KG1 (cell line): ENCODE measurements at places on chromosomes 12 and 14.

GRCh38 chr12:31759632-31760459, 31.0 kb upstream of the AMN1 start:
- no peak for DNase-seq

- DNase-seq, result no peak
These were observed 75.4 kb downstream of the ETV6 start for GRCh38 chr12:11724888-11725311.

DNA sequence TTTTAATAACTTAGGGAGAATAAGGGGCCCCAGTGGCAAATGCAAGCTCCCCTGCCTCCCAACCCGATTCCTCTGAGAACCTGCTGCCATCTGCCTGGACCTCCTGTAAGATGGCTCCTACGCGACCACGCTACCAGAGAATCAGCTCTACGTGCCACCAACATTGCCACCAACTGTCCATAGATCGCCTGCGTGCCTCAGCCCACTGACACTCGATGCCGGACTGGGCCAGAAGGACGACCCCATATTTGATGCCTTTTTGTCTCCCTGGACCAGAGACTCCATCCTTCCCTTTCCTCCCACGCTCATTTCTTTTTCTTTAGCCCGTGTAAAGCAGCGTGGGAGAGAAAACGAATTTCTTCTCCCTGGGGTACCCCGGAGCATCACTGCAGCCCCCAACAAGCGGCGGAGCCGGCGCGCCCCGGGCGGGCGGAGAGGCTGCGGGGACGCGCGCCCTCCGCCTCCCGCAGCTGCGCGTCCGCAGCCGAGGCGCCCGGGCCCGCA, 565 bp upstream of the KLHL42 start:
- DNase-seq, result no peak

DNA sequence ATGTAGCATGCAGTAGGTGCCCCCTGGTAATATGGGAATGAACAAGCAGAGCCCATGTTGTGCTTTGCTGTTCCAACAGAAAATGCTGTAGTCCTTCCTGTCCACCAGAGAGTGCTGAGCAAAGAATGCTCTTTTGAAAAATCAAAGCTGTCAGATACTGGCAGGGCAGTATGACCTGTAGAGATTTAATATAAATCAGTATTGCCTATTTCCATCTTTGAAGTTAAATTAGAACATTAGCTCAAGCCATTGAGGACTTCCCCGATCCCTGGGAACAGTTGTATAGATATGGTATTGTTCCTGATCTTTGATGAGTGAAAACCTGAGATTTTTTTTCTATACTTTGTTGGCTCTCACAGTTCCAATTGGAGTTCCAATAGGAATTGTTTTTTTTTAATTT, 13.0 kb downstream of the TTC8 start:
- DNase-seq, result no peak

DNA sequence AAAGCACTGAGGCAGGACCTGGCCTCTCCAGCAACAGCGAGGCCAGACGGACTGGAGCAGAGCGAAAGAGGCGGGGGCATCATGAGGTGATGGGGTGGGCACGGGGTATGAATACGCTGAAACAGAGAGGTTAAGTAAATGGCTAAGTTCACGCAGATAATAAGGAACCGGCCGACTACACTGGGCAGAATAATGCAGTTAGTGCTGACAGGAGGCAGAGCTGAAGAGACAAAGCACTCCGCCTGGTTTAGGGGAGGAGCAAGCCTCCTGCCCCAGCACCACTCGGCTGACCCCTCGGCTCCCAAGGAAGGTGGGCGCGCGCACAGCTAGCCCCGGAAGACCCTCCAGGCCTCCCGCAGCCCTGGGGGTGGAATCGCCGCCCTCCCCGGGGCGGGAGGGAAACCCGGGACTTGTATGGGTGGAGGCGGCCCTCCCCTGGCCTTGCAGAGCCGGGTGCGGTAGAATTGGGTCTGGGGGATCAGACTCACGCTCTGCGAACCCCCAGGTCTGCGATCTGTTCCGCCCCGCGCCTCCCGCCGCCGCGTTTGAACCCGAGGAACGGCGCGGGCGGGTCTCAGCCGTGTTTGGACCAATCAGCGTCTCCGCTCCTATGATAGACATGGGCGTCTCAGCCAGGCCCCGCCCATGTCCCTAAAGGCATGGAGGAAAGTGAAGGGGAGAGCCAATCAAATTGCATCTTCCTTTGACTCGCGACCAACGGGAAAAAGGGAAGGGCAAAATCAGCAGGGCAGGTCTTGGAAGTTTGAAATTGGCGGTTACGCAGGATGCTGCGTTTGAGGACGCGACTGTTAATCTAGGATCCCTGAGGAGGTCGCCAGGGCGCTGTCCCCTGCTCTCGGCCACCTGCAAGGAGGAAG, at the start of gene CIT:
Gene CIT (minus strand): TSS at position 560 of the 878 bp plus-strand sequence. CDS start 1,152 bp downstream, outside the sequence.
- DNase-seq, result peak; percentile 88

GRCh38 chr12:1698720-1699119, 7.8 kb downstream of the ADIPOR2 start:
- no peak for DNase-seq

DNA sequence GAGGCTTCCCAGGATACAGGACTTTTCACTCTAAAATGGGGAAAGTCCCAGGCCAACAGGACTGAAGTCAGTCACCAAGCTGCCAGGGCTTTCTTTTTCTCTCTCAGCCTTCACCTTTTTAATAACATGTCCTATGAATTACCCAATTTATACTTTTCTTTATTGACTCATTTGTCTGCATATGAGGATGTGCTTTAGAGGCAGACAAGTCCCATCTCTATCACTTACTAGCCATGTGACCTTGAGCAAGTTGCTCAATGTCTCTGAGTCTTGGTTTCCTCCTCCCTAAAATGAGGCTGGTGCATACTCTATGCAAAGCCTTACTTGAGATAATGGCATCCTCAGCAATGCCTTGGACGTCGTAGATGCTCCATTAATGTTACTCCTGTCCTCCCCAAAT, 98.1 kb upstream of the TMPO start:
- DNase-seq, result no peak

GRCh38 chr12:9708853-9709252, 24.0 kb downstream of the CLECL1 start:
- no peak for DNase-seq

- no peak for DNase-seq
These were observed 261 bp upstream of the MLH3 start for GRCh38 chr14:75051556-75051899.

GRCh38 chr12:90301561-90302133, 593.0 kb upstream of the ATP2B1 start:
- no peak for DNase-seq

DNA sequence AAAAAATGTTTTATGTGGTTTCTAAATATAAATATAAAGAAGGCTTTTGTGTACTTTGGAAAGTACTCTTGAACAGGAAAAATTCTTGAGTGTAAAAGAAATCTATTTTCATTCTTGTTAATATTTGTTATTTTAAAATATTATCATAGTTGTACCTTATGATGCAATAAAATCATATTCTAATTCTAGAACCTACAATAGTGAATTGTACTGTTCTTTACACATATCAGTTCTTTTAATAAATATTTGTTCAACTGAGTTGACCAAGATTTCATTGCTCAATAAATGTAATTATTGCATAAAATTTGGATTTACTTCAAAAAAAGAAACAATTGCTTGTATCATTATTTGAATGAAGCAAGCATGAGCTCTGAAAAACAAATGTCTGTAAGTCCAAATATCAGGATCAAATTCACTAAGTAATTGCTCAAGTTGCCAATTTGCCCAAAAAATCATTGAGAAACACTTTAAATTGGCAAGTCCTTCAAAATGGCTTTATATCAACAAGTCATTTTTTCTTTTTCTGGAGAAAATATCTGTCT, 191.6 kb upstream of the SLC16A7 start:
- no peak for DNase-seq

DNA sequence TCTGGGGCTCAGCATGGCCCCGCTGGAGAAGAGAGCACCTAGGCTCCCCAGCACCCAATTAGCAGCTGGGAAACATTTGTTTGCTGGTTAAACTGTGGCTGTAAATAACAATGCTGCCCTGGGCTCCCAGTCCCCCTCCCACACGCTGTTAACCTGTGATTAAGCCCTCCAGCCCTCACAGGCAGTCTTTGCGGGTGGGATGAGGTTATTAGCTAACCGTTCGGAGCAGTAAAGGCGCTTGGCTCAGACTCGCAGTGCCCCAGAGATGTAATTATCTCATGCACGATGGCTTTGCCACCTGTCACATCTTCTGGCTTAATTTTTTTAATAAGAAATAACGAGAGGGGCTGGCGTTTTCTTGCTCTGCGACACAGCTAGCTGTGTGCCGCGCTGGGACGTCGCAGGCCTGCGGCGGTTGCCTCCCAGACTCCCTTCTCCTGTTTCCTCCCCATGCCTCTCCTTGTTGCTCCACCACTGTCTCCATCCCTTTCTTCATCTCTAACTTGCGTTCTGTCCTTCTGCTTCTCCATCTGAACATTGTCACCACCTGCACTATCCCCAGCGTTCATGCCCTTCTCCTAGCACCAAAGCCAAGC, 239.2 kb upstream of the FKBP4 start:
- no peak for DNase-seq

DNA sequence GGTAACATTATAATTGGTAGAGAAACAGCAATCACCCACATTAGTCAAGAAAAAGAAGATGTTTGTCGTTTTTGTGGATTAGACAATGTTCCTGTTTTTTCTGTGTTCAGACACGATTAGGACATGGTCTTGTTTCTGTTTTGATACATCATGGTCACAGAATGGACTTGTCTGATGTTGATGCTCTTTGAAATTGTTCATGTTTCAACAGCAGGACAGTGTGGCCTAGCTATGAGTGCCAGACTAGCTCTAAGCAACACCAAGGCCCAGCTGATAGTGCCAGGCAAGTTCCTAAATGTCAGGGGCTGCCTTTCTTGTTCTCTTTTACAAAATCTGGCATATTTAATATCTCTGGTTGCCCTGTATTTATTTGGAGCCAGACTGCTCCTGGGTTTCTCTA, 40.9 kb upstream of the TOMM20L start:
- no peak for DNase-seq

- no peak for DNase-seq
These were observed 105.3 kb downstream of the PTPRQ start for GRCh38 chr12:80549298-80549697.

DNA sequence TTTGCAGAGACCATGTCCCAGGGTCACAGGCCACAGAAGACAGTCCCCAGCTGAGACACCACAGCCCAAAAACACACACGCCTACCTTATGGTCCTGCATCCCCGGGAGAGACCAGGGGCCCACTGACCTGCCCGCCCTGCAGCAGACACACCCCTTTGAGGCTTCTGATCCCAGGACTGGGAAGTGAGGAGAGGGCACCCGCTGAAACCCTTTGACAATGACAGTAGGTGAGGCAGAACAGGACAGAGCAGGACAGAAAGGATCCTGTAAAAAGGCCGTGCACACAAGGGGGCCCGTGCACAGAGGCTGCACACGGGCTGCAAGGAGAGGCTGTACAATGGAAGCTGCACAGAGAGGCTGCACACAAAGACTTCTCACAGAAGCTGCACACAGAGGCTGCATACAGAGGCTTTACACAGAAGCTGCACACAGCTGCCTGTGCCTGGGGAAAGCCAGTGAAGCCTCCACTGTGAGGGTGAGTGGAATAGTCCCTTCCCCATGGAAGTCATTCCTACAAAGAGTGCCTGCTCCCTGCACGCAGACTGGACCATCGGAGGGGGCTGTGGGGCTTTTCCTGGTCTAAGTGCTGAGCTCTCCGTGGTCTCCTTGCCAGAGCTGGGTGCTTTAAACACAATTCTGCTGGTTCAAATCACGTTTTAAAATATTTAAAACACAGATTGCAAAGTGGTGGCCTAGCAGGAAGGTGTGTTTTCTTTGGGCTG, 16.6 kb upstream of the SFSWAP start:
- DNase-seq, result no peak

DNA sequence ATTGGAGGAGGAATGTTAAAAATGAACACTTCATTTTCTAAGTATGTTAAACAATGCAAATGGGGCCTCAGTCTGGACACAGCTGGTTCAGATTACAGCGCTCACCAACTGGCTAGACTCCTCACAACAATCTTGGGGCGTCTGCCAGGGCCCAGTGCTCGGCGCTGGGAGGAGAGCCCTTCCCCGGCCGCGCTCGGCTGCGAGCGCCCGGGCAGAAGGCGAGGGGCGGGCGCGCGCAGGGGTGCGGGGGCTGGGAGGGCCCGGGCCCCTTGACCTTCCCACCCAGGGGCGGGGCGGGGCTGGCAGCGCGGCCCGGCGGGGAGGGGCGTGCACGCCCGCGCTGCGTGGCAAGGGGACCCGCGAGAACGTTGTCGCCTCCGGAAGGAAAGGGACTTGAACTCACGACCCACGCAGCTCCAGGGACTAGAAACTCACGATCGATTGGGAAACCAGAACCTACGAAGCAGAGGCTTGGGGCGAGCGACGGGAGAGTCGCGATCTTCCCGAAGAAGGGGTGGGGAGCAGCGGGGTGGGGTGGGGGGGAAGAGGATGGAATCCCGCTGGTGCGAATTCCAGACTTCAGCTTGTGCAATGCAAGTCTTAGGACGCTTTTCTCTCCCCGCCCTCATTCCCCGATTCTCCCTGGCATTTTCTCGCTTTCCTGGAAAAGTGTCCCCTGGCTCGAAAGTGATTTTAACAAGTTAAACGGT, at the start of gene FBLN5:
Gene FBLN5 (minus strand): TSS at position 220 of the 710 bp plus-strand sequence. CDS start 465 bp downstream, outside the sequence.
- DNase-seq, result no peak

DNA sequence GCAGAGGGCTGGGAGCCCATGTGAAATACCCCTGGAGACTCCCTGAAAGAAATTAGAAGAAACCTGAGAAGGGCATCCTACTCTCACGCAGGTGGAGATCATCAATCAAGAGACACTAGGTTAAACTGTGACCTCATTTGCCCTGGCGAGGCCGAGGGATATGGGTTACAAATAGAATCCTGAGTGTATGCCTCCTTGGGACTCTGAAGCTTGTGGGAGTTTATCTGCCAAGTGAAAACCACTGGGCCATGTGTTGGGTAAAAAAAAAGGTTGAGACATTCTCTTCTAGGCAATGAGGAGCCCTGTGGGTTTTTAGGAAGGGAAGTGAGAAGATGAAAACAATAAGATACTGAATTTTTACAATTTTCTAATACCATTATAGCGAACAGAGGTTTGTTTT, 160.7 kb upstream of the ARID2 start:
- no peak for DNase-seq

- no peak for DNase-seq
These were observed 19.5 kb downstream of the IRF2BPL start for GRCh38 chr14:77009014-77009413.

DNA sequence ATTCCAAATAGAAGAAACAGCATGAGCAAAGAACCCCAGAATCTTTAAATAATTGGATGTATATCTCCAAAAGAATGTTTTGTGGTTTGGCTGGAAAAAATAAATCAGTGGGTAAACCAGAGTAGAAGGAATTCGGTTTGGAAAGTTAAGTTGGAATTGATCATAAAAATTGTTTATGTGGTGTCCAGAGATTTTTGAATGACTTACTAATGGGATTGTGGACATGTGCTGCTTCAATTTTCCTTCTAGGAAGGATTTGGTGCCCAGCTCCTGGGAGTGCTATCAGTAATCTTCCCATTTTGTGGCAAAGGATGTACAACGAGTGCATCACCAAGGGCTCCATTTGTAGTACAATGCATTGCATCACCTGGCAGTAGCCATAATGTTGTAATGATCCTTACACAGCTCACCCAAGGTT, 224.8 kb downstream of the SLC16A7 start:
- DNase-seq, result no peak

- peak; percentile 91 for DNase-seq
These were observed 22.6 kb downstream of the OR10G3 start for GRCh38 chr14:21557084-21557901.

- DNase-seq, result no peak
These were observed 57.5 kb downstream of the ANAPC7 start for GRCh38 chr12:110345963-110346362.

GRCh38 chr14:104159990-104160389, 21.6 kb downstream of the KIF26A start:
- no peak for DNase-seq
